ENCODE measurements at places on chromosomes 6 and 20. TPM values are rescaled to one million over a fixed set of nuclear protein-coding genes. Genes with fewer than 3 reads are reported as not detected.

SMOC2 gene
- total RNA-seq, result 96.0 TPM

TREML1 gene
- 1.1 TPM for total RNA-seq

- no peaks in the 10 kb centered on the region for H3K36me3 ChIP-seq
- no peak overlapping the region for H3K4me3 ChIP-seq
- peaks cover 5% of the 10 kb centered on the region for H3K4me1 ChIP-seq
- peak; percentile 24 for DNase-seq
These were observed 35.3 kb upstream of the ARFGEF2 start for GRCh38 chr20:48886194-48886593.

DNA sequence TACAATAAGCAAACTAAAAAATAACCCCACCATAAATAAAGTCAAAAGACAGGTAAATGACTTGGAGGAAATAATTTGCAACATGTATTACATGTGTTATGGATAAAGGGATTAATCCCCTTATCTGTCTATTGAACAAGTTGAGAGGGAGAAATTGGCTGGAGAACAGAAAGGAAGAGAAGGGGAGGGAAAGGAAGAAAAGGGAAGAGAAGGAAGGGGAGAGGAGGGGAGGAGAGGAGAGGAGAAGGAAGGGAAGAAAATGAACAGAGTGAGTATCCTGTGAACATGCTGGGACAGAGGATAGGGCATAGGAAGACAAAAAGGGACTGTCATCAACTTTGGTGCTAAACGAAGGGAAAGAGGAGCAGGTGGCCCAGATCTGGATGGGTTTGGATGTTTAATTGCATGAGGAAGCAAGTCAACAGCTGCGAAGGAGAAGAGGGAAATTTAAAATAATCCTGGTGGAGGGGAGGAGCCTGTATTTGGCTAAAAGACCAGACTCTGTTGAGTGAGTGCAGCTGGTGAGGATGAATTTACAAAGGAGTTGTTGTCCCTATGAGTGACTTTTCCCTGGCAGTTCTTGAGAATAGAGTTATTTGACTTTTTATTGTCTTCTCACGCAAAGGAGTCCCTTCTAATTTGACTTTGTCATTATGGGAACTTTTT, 14.2 kb upstream of the SHLD1 start:
- no peak overlapping the region for H3K4me3 ChIP-seq
- H3K36me3 ChIP-seq, result no peaks in the 10 kb centered on the region
- peak; percentile 66 for DNase-seq
- no peak overlapping the region for H3K27ac ChIP-seq

DNA sequence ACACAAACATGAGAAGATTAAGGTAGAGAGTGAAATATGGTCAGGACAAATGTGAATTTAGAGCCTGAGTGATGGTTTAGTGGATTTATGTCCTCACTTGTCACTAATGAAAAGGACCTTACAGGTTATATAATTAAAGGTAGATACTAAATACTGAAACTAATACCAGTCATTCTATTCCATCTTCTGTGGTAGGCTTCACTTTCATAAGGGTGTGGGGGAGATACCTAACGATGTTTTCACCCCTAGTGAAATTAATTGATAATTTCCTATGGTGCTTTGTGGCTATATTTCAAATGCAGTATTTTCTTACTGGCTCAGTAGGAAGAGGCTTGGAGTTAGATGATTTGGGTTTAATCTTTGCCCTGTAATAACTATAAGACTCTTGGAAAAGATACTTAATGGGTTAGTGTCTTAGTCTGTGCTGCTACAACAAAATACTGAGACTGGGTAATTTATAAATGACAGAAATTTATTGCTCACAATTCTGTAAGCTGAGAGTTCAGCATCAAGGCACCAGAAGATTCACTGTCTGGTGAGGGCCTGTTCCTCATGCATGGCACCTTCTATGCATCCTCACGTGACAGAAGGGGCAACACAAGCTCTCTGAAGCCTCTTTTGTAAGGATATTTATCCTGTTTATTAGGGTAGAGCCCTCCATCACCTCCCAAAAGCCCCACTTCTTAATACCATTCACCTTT, 21.3 kb downstream of the RNF217 start:
- no peaks in the 10 kb centered on the region for H3K4me1 ChIP-seq
- DNase-seq, result no peak
- no peaks in the 10 kb centered on the region for H3K27me3 ChIP-seq
- no peak overlapping the region for H3K27ac ChIP-seq

DNA sequence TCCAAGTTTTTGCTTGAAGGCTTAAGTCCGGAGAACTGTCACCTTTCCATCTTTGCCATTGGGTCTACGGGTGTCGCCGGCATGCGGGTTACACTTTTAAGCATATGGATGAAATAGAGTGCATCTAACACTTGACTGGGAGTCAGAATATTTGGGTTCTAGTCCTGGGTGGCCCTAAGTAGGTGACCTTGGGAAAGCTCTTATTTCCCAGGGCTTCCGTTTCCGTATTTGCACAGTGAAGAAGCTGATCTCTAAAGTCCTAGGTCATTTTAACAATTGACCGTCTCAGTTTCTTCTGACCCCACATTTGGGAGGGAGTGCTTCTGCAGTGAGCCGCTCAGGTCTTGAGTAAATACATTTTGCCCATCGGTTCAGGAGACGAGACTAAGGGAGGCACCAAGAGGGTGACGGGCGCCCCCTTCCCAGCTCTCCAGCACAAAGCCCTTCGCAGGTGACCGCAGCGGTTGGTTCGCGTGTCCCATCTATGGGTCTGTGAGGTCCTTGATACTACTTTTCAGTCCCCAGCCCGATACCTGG, 651 bp upstream of the BLTP3A start:
- H3K27me3 ChIP-seq, result no peaks in the 10 kb centered on the region
- H3K4me1 ChIP-seq, result peaks cover 9% of the 10 kb centered on the region
- H3K27ac ChIP-seq, result peak overlapping the region; percentile 69
- DNase-seq, result peak; percentile 23
- H3K4me3 ChIP-seq, result peak overlapping the region; percentile 77

DNA sequence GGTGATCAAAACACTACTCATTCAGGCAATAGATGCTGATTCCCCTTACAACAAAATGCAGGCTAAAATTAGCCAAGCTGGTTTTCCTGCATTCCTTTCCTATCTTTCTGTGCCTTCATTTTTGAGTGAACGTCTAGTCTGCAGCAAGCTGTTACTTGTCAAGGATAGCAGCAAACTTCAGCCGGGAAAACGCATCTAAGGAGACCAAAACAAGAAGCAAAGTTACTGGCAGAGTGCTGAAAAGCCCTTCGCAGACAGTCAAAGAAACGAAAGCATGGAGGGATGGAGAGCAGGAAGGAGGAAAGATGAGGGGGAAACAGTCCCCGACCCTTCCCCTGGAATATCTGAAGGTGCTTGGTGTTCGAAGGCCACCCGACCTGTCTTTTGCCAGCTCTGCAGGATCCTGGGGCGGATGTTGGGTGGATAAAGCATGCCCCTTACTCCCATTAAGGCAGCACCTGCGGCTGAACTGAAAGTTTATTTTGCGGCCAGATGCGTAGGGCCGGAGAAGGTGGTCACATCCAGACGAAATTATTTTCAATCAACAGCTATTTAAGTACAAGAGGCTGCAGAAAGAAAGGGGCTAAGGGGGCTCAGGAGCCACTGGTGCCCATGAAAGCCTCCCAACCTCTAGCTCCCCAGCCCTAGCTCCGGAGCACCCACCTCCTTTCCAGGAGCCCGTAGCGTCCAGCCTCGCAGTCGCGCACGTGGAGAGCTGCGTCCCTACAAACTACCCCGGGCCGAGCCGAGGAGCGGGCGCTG, 538 bp downstream of the FERMT1 start:
- peaks cover 13% of the 10 kb centered on the region for H3K27me3 ChIP-seq
- peak; percentile 67 for DNase-seq
- no peak overlapping the region for H3K27ac ChIP-seq
- H3K4me1 ChIP-seq, result peaks cover 12% of the 10 kb centered on the region

GRCh38 chr6:132391391-132392269, 9.6 kb downstream of the MOXD1 start:
- H3K4me1 ChIP-seq, result peaks cover 6% of the 10 kb centered on the region
- peak overlapping the region; percentile 14 for H3K4me3 ChIP-seq
- peak overlapping the region; percentile 82 for H3K27ac ChIP-seq
- DNase-seq, result peak; percentile 33

GRCh38 chr20:5652626-5653553, 97.3 kb upstream of the SHLD1 start:
- H3K27ac ChIP-seq, result no peak overlapping the region
- H3K27me3 ChIP-seq, result no peaks in the 10 kb centered on the region
- peaks cover 10% of the 10 kb centered on the region for H3K4me1 ChIP-seq
- no peak for DNase-seq

DNA sequence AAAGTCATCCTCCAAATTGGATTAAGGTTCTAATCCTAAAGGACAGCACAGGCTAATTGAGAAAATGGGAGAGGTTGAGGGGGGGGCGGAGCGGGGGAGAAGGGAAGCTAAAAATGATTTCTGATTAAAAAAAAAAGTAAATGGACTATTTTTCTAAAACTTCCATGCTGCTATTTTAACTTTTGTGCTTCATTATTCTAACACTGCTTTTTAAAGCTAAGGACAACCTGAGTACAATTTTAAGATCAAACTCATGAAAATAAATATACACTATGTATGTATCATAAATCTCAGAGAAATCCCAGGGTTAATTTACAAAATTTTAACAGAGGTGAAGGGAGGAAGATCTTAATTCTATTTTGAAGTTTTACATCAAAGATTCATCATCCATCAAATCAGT, 4.4 kb downstream of the MAN1A1 start:
- H3K27ac ChIP-seq, result no peak overlapping the region
- H3K36me3 ChIP-seq, result no peaks in the 10 kb centered on the region
- DNase-seq, result no peak
- H3K4me3 ChIP-seq, result no peak overlapping the region
- peaks cover 11% of the 10 kb centered on the region for H3K4me1 ChIP-seq

- DNase-seq, result no peak
- H3K27ac ChIP-seq, result no peak overlapping the region
- H3K36me3 ChIP-seq, result no peaks in the 10 kb centered on the region
- H3K27me3 ChIP-seq, result no peaks in the 10 kb centered on the region
These were observed 38.1 kb downstream of the RPP40 start for GRCh38 chr6:4965562-4966389.

GRCh38 chr6:66435321-66435720, 728.3 kb upstream of the EYS start:
- H3K4me1 ChIP-seq, result no peaks in the 10 kb centered on the region
- no peak for DNase-seq
- no peak overlapping the region for H3K4me3 ChIP-seq
- H3K36me3 ChIP-seq, result no peaks in the 10 kb centered on the region
- no peaks in the 10 kb centered on the region for H3K27me3 ChIP-seq
